Kidney (tissue), 22 donors: ENCODE measurements at places on chromosomes 12 and 14. TPM values are rescaled to one million over a fixed set of nuclear protein-coding genes. Genes with fewer than 3 reads are reported as not detected.

The SLC5A8 gene
- 2.7 TPM for polyA plus RNA-seq

The RPGRIP1 gene
- not detected for polyA plus RNA-seq

The CISTR gene
- polyA plus RNA-seq: not detected

The AHNAK2 gene
- 1.1 TPM for polyA plus RNA-seq

DNA sequence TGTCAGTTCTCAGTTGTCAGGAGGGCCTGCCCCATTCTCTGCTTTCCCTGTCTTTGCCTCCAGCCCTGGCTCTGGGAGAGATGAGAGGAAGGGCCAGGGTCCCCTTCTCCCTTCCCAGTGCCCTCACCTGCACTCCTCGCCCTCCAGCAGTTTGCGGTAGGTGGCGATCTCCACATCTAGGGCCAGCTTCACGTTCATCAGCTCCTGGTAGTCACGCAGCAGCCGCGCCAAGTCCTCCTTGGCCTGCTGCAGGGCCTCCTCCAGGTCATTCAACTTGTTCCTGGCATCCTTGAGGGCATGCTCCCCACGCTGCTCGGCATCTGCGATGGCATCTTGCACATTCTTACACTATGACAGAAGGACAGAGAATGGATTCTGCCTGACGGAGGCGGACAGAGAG lies 5.4 kb downstream of the KRT2 start:
- DNase-seq: no peak

DNA sequence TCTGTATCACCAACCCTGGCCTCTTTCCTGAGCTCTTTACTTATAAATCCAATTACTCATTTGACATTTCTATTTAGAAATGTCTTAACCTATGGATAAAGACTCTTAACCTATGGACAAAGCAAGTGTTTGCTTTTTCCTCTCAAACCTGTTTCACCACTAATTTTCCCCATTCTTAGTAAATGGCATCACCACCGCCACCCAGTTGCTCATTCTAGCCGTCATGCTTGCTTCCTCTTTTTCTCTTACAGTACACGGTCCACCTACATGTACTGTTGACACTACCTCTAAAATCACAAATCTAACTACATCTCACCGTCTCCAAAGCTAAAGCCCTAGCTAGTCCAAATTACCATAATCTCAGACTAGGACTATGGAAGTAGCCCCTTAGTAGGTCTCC lies 60.0 kb downstream of the CAPS2 start:
- no peak for DNase-seq

GRCh38 chr12:13179211-13180074 lies 17.1 kb upstream of the EMP1 start:
- peak; percentile 89 for DNase-seq
